ENCODE measurements at places on chromosomes 16 and 17.

GRCh38 chr17:81027591-81028505 is 7.1 kb upstream of the BAIAP2 start:
- DNase-seq, result peak; percentile 26

GRCh38 chr17:45934044-45934979 is 40.0 kb downstream of the MAPT start:
- no peak for DNase-seq

- no peak for DNase-seq
Observed at GRCh38 chr16:57358086-57358420, 530 bp upstream of the CCL22 start.

- DNase-seq, result no peak
Observed at GRCh38 chr17:50188531-50188920, 12.9 kb downstream of the COL1A1 start.

DNA sequence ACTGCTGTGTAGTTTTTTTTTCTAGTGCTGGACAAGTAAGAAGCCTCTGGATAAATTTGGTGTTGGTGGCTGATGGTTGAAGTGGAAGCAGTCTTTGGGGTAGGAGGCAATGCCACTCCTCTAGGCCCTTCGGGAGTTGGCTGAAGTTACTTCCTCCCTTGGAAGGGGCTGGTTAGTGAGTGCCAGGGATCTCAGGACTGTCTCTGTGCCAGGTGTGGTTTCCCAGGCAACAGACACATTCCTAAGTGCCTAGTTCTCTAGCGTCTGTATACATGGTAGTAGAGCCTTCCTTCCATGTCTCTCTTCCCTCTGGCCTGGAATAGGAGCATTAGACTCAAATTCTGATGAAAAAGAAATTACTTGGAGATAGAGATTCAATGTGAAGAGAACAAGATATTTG is 15.3 kb downstream of the TMEM98 start:
- DNase-seq, result no peak

DNA sequence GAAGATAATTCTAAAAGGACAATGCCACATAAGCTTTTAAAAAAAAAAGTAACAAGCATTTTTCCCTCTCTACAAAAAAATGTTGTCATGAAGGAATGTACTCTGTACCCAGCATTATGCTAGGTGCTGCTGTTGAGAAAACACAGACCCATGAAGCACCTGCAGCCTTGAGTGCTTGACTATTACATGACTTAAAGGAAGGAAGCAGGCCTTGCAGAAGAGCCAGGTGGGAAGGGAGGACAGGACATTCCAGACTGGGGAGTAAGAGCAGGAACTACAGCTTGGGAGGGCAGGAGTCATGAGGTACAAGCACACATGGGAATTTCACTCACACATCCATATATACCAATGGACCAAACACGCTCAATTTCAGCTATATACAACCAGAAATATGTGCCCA is 3.8 kb downstream of the MYO1D start:
- no peak for DNase-seq

DNA sequence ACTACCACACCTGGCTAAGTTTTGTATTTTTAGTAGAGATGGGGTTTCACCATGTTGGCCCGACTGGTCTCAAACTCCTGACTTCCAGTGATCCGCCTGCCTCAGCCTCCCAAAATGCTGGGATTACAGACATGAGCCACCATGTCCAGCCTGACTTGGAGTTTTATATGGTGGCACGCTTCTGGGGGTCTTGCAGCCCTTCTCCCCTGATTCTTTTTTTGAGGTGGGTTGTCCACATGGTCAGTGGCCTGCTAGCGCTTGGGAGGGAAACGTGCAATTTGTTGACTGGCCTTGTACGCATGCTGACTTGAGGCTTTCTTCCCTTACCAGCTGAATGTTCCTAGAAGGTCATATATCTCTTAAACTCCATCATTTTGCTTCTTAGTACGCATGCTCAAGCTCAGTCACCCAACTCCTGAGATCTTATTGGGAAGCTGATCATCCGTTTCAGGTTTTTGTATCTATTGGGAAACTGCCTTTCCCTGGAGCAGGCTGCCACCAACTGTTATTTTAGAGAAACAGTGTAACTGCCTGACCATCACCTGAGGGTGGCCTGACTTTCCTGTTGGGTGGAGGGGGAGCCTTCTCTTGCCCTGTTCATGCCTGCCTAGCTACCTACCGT is 13.7 kb upstream of the LDHD start:
- no peak for DNase-seq

- no peak for DNase-seq
Observed at GRCh38 chr16:26963109-26963508, 103.6 kb upstream of the C16orf82 start.

DNA sequence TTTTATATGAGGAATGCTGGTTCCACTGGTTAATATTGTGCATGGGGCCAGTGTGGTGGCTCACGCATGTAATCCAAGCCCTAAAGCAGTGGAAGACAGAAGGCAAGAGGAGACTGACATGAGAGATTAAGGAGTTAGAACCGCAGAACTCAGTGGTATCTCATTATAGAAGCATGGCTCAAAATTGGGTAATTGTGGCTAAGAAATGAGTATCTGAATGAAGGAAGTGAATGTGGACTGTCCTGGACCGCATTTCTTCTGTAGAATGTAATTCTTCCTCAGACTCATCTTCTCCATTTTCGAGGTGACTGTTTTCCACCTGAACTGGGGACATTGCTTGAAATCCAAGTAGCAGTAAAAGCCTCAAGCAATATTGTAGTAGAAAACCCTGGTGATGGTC is 42.6 kb upstream of the CDR2 start:
- DNase-seq, result no peak

GRCh38 chr17:81389585-81389984 is 5.7 kb upstream of the BAHCC1 start:
- no peak for DNase-seq

DNA sequence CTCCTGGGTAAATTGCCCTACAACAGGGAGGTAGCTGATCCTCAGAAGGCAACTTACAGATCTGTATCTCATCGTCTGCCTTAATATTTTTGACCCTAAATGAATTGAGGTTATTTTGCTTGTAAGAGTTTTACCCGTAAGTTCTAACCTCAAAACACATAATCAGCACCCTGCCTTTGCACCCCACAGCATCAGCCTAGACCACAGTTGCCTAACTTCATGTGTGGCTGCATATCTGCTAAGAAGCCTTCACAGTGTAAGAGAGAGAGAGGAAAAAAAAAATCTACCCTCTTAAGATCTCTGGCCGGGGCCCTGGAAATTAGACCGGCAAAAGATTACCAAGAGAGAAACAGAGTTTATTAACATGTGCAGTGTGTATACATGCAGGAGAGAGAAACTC is 76.9 kb downstream of the ARHGAP44 start:
- DNase-seq, result no peak

DNA sequence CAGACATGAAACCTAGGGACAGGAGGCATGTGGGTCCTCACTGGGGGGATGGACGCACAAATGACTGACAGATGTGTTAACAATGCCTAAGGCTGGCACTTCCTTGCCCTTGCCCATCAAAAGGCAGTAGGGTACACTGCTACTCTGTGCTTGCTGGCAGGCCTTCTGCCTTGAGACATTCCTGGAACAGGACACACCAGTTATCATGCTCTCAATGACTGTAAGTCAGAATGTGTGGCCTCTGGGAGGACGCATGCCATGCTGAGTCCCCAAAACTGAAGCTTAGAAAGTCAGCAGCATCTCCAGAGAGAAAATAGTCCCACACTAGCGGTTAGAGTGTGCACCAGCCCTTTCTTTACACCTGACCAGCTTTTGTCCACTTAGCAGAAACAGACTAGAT is 16.1 kb upstream of the SREBF1 start:
- no peak for DNase-seq

DNA sequence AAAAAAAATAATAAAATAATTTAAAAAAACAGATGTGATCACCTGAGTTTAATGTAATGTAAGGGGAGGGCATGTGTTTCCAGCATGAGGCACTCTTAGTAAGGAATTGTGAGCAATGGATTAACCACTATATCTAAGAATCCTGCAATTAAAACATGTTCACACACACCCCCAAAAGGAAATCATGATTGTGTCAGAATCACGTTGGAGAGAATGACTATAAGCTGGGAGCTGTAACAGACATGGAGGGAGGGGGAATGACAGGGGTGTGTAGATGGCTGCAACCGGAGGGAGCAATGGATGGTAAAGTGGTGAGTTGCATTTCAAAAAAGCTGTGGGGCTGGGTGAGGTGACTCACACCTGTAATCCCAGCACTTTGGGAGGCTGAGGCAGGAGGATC is 13.6 kb upstream of the CCL22 start:
- DNase-seq, result no peak

- peak; percentile 8 for DNase-seq
Observed at GRCh38 chr17:67245694-67246402, 852 bp upstream of the HELZ start.

GRCh38 chr16:87297918-87298631 is 19.1 kb downstream of the C16orf95 start:
- DNase-seq, result peak; percentile 1

- no peak for DNase-seq
Observed at GRCh38 chr16:50902457-50902856, 160.6 kb downstream of the CYLD start.

GRCh38 chr17:28717578-28718332 is at the start of gene RAB34:
Gene RAB34, minus strand, starts transcription at chr17:28717868. Its CDS starts 602 bp downstream, at chr17:28717266.
- DNase-seq, result no peak

GRCh38 chr17:77312786-77313599 is 172.2 kb downstream of the SEC14L1 start:
- DNase-seq, result no peak

GRCh38 chr16:10558305-10558704 is 22.1 kb downstream of the EMP2 start:
- no peak for DNase-seq

DNA sequence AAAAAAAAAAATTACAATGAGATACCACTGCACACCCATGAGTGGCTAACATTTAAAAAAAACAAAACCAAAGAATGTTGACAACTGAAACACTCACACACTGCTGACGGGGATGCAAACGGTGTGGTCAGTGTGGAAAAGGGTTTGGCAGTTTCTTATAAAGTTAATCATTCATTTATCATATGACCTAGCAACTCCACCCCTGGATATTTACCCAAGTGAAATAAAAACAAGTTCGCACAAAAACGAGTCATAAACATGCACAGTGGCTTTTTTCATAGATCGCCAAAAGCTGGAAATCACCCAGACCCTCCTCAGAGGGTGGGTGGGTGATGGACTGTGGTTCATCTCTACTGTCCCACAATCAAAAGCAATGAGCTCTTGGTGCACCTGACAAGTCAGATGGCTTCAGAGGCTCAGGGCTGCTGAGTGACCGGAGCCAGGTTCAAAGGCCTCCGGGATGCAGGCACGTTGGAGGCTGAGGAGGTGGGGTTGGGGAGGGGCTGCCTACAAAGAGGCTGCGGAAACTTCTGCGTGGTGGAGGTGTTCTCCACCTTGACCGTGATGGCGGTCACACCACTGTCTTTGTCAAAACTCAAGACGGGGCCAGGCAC is 14.2 kb downstream of the RAB40B start:
- DNase-seq, result no peak

GRCh38 chr17:35294756-35295155 is 51.9 kb downstream of the SLFN5 start:
- DNase-seq, result no peak

- DNase-seq, result no peak
Observed at GRCh38 chr16:53962041-53962440, 258.1 kb downstream of the FTO start.

DNA sequence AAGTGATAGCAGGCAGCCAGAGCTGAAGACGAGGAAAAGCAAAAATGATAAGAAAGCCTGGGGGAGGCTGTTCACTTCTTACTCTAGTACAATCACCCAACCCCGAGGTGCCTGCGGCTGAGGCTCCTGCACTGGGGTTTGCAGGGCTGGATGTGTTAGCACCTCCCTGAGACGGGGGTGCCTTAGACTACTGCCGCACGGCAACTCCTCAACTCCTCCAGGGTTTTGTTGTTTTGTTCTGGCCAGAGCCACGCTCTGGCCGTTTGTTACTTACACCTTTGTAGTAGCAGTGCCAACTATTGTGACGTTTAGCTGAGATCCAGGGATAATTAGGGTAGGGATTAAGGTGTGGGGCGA is 51.5 kb downstream of the LDHD start:
- DNase-seq, result no peak

GRCh38 chr16:83728492-83728891 is 79.3 kb upstream of the HSBP1 start:
- DNase-seq, result no peak
